ENCODE measurements at places on chromosomes 12 and 14. TPM values are rescaled to one million over a fixed set of nuclear protein-coding genes. Genes with fewer than 3 reads are reported as not detected.

GRCh38 chr12:101885912-101886561 is 8.7 kb downstream of the DRAM1 start:
- DNase-seq = no peak

GRCh38 chr12:25592725-25593495 is 39.8 kb upstream of the LMNTD1 start:
- no peak for DNase-seq

DNA sequence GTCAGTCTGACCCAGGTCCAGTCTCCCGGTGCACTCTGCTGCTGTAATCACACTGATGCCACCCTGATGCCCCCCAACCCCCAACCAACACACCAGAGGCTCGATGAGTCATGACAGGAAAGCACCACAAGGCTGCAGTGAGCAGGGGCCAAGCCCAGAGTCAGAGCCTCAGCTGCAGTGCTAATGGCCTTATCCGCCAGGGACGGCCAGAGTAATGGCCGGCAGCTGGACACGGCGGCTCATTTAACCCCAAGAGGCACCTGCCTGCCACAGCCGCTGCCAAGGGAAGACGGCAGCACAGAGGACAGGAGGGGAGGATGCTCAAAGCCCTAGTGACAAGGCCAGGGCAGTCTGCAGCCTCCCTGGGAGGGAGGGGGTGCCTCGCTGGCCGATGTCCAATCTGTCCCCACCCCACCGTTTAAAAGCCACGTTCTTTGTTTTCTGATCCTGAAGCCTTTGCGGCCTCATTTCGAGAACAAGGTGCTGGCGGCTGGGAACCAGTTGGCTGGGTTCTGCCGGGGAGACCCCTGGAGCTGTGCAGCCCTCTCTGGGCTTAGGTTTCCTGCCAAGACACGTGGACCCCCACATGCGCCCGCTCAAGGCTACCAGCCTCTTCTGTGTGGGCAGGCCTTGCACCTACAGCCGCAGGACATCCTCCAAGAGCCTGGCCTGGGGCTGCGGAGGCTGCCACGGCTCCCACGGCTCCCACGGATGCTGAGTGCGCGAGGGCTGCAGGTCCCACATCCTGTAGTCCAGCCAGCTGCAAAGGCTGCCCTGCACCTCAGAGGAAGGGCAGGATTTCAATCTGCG is 13.1 kb downstream of the CCDC85C start:
- no peak for DNase-seq

GRCh38 chr12:110277530-110278254 is 3.4 kb upstream of the ATP2A2 start:
- DNase-seq = no peak

DNA sequence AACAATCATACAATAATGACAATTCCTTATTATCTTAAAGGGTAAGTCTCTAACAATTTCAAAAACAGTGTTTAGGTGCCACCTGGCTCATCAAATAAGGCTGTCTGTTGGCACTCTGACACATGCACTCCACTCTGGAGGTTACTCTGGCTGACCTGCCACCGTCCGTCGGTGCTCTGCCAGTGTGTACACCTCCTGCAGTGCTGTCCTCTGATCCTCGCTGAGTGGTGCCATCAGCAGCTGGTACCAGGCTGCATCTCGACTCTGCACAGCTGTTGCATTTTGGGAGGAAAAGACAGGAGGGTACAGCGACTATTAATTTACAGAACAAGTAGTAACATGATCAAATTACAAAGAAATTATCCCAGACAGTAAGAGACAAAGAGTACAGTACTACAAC is 63.9 kb downstream of the IPO8 start:
- DNase-seq = peak; percentile 32

- no peak for DNase-seq
Measured at GRCh38 chr14:75662966-75663365, 1.9 kb downstream of the TTLL5 start.

GRCh38 chr12:80282761-80283160 is 161.3 kb upstream of the PTPRQ start:
- no peak for DNase-seq

DNA sequence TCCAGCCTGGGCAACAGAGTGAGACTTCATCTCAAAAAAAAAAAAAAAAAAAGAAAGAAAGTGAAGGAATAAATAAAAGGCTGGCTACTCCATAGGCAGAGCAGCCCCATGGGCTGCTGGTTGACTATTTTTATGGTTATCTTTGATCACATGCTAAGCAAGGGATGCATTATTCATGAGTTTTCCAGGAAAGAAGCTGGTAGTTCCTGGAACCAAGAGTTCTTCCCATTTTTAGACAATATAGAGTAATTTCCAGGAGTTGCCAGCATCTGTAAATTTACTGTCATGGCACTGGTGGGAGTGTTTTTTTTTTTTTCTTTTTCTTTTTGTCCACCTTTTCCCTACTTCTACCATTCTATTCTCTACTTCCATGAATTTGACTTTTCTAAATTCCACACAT is 24.2 kb downstream of the FGD4 start:
- DNase-seq = no peak

DNA sequence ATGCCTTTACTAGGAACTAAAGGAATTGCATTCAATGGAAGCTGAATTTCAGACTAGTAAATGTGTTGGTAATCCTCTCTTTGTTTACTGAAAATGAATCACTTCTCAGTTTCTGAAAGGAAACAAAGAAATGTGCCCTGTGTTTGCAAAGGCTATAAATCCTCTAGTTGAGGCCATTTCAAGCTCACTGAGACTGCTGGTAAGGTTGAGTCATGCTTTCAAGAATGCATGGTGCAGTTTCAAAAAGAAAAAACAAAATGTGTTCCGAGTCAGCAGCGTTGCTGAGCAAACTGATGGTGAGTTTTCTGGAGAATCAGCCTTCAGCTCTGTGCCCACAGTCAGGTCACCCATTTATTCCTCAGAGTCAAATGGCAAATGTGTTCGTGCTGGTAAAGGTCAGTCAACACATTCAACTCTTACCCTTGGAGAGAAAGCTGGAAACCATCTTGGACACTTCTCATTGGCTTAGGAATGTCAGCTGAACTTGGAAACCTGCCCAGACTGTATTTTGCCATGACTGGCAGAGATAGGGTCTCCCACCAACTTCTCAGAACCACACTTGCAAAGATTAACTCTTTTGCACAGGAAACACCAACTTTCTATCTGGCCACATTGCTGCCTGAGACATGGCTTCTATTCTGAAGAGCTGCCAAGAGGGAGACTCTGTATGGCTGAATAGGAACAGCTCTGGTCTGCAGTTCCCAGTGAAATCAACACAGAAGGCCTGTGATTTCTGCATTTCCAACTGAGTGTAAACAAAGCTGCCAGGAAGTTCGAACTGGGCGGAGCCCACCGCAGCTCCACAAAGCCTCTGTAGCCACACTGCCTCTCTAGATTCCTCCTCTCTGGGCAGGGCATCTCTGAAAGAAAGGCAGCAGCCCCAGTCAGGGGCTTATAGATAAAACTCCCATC is 484.4 kb downstream of the ATP23 start:
- no peak for DNase-seq

- DNase-seq = no peak
Measured at GRCh38 chr14:61298824-61299223, 17.7 kb upstream of the TMEM30B start.

DNA sequence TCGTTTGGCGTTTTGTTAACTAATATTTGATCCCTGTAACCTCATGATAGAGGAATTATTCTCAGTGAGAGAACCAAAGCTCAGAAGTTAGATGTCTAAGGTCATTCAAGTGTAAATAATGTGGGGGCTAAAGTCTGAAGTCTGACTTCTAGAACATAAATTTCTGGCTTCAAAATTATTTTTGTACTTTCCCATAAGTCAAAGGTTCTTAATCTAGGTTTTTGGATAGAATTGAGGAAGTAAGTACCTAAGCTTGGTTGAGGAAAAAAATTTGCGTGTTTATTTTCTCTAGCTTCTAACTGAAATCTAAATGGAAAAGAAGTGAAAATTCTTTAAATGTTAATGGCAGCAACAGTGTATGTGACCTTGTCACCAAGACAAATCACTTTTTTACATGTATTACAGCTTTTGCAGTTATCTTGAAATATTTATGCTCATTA is 2.3 kb downstream of the LARP4 start:
- no peak for DNase-seq

GRCh38 chr14:67680121-67680602 is 5.7 kb upstream of the VTI1B start:
- no peak for DNase-seq

KRT78 gene
- not detected for total RNA-seq

ARMH4 gene
- 8.4 TPM for total RNA-seq

VRK1 gene
- 6.8 TPM for total RNA-seq

MEG3 gene
- total RNA-seq = 20.6 TPM

C3AR1 gene
- 6.9 TPM for total RNA-seq

SERPINA3 gene
- 63.5 TPM for total RNA-seq

SALL2 gene
- 4.2 TPM for total RNA-seq

CAPZA3 gene
- total RNA-seq = not detected

GNB3 gene
- 5.4 TPM for total RNA-seq

RNASE7 gene
- not detected for total RNA-seq

COPS7A gene
- total RNA-seq = 81.9 TPM
